ENCODE measurements at places on chromosomes 12 and 14.

DNA sequence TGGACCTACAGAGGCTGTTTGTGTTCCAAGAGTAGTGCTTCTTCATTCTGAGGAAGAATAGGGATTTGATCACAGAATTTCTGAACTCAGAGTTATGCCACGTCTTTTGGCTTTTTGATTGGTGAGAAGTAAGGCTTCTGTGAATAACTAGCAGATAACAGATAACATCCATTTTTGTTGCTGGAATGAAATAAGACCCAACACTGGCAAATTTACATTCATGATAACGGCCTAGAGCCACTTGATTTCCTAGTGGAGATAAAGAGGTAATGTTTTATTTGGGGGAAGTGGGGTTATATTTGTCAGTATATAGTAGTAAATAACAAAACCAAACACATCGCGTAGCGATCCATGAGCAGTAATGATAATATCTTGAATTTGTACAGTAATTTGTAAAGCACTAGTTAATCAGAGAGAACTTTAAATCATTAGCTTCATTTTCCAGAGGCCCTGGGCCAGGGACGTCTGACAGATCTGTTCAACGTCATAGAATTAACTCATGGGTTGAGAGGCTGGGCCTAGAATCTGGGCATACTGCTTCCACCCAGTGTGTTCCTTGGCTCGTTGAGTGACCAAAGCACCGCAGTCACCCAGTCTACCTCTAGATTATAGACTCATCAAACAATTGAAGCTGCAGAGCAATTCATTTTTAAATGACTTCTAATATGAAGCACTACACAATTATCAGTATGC, 79.6 kb downstream of the HMGA2 start:
- DNase-seq: no peak

- no peak for DNase-seq
These were observed 22.1 kb downstream of the LGMN start for GRCh38 chr14:92726135-92726932.

- no peak for DNase-seq
These were observed 3.0 kb downstream of the EVL start for GRCh38 chr14:100067971-100068959.

- no peak for DNase-seq
These were observed 120.0 kb downstream of the PRICKLE1 start for GRCh38 chr12:42469355-42470175.

DNA sequence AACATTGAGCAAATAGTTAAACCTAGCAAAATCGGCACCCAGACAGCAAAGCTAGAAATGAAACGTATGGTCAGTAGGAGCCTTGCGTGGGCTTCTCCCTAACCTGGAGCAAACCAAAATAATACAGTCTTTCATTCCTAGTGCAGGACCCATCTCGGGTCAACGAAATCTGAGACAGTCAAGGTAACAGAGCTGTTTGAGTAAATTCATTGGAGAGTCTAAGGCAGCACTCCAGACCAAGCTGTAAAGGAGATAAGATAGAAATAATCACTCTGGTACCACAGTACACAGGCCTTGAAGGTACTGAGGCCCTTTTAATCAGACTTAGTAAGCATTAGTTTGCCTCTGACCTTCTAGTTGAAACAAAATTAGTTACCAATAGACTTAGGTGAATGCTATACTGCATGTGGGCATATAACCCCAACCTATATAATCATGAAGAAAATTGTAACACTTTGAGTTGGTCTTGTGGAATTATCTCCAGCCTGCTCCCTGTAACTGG, 54.4 kb upstream of the BICD1 start:
- no peak for DNase-seq

GRCh38 chr14:105083926-105084685, 18.9 kb upstream of the GPR132 start:
- no peak for DNase-seq

GRCh38 chr12:115478505-115478904, 794.5 kb upstream of the TBX3 start:
- DNase-seq: no peak

- DNase-seq: no peak
These were observed 3.7 kb upstream of the PRDM4 start for GRCh38 chr12:107764626-107765025.

GRCh38 chr12:81369175-81369574, 291.3 kb downstream of the ACSS3 start:
- DNase-seq: no peak
